Substantia nigra (tissue), 51 donors: ENCODE measurements at places on chromosomes 2 and 18.

GRCh38 chr2:11812466-11813248, 66.2 kb downstream of the LPIN1 start:
- DNase-seq: no peak

GRCh38 chr18:63439334-63439733, 17.1 kb upstream of the VPS4B start:
- peak; percentile 3 for DNase-seq

- no peak for DNase-seq
Observed at GRCh38 chr2:27771202-27771547, 344 bp upstream of the MRPL33 start.

- DNase-seq: no peak
Observed at GRCh38 chr2:143397884-143398614, 268.8 kb downstream of the ARHGAP15 start.

GRCh38 chr2:44826601-44827000, 114.9 kb upstream of the SIX3 start:
- no peak for DNase-seq

- no peak for DNase-seq
Observed at GRCh38 chr2:29241955-29242565, 126.8 kb downstream of the CLIP4 start.

GRCh38 chr2:98736464-98736889, 5.5 kb upstream of the MGAT4A start:
- no peak for DNase-seq

DNA sequence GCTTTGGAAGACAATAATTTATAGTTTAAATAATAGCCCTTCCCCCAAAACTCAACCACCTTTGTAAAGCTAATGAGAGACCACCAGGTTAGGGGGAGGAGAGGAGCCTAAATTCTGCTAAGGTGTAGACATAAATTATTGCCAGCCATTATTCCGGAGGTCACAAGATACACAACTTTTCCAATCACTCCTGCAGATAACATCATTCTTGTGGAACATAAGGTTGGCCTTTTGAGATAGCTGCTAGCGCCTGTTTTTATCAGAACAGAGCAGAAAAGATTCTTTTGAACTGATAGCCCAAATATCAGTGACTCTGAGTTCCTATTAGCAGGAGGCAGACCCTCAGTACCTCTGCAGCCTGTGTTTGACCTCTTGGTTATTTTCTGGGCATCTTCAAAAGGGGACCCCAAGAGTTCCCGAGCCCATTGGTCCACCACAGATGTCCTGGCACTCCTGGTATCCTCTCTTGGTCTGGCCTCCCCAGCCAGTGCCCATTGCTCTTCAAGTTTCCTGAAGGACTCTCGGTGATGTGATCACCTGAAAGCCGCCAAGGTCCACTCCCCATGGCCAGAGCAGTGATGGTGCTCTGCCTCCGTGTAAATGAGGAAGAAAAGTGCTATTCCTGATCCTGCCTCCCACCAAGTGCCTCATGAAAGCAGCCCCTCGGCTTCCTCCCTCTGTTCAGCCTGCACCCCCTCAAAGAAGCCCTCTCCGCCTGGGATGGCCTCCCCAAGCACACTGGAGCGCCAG, 38.5 kb upstream of the LAPTM4A start:
- DNase-seq: no peak

DNA sequence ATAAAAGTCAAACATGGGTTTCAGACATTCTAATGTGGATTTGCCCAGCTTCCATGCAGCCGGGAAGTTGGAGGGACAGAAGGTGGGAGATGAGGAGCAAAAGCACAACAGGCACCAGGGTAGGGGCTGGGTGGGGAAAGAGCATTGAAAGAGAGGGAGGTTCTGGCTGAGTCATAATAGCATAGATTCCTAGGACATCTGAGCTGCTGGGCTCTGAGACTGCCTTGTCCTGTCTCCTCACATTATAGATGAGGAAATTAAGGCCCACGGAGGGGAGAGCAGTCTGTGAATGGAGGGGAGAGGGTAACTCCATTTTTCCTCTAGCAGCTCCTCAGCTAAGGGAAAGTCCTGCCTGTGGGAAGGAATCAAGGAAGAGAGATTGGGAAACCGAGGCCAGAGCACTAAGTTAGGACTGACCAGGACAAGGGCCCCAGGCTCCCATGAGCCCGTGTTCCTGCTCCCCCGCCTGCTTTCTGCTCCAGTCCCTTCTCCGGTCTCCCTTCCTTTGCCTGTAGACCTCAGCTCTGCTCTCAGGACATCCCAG, 26.2 kb downstream of the SH2D6 start:
- no peak for DNase-seq

DNA sequence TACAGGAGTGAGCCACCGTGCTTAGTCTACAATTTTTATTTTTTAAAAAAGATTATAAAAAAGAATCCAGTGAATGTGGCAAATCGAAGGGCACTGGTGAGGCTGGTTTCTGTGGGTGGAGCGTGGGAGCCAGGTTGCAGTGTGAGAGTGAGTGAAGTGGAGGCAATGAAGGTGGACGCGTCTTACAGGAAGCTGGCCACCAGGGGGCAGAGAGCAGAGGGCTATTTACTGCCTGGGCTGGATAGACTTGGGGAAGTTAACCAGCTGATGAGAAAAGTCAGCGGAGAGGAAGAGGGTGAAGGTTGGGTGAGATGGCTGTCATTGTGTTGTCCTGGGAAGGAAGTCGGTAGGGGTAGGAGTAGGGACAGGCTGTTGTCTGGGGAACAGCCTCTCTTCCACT, 6.8 kb downstream of the SCTR start:
- DNase-seq: no peak

GRCh38 chr2:88626171-88627054, 851 bp downstream of the EIF2AK3 start:
- DNase-seq: no peak

- no peak for DNase-seq
Observed at GRCh38 chr2:121903037-121903689, 147.7 kb downstream of the TSN start.

DNA sequence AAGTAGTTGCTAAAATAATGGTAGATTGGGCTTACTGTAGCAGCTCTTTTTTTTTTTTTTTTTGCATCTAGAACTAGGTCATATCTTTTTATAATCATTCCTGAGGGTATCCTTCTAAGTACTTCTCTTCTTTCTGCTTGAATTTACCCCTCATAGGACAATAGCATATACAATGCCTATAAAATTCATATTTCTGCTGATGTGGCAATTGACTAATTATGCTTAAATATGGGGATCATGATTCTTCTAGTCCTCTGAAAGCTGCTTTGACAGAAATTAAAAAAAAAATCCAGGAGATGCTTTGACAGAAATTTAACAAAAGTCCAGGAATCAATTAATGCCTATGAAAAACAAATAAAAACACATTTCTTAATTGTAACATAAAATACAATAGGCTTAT, 358.4 kb downstream of the CCDC85A start:
- no peak for DNase-seq

GRCh38 chr2:11997142-11997541, 250.7 kb downstream of the LPIN1 start:
- DNase-seq: no peak

GRCh38 chr2:29129586-29130281, 14.5 kb downstream of the CLIP4 start:
- no peak for DNase-seq

DNA sequence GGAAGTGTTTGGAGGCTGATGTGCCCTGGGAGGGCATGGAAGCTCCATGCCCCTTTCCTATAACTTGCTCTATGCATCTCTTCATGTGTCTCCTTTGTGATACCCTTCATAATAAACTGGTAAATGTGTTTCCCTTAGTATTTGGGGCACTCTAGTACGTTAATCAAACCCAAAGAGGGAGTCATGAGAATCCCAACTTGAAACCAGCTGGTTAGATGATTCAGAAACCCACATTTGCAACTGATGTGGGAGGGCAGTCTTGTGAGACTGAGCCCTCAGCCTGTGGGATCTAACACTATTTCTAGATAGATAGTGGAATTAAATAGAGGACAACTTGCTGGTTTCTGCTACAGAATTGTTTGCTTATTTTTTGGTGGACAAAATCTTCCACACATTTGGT, 20.3 kb downstream of the ANKRD30B start:
- DNase-seq: no peak

- DNase-seq: no peak
Observed at GRCh38 chr2:60318544-60318943, 234.9 kb downstream of the BCL11A start.

GRCh38 chr18:54149078-54149697, 75.3 kb downstream of the MBD2 start:
- no peak for DNase-seq

DNA sequence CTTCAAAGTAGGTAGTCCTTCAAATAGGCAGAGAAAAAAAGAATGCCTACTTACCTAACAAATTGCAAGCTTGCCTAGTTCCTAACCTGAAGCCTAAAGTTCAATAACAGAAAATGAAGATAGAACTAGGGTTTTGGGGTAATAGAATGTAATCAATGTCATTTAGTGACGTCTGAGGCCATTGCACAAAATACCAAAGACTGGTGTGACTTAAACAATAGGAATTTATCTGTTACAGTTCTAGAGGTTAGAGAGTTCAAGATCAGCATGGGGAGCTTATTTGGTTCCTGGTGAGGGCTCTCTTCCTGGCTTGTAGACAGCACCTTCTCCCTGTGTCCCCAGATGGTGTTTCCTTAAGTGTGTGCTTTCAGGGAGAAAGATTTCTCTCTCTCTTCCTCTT, 4.7 kb upstream of the NPC1 start:
- no peak for DNase-seq

DNA sequence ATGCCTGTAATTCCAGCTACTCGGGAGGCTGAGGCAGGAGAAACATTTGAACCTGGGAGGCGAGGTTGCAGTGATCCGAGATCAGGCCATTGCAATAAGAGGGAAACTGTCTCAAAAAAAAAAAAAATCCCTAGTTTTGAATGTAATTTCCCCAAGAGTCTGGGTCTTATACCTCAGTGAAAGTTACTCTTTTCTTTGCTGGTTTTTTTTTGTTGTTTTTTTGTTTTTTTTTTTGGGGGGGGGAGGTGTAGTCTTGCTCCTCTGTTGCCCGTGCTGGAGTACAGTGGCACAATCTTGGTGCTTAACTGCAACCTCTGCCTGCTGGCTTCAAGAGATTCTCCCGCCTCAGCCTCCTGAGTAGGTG, 22.8 kb downstream of the EML4 start:
- DNase-seq: no peak

DNA sequence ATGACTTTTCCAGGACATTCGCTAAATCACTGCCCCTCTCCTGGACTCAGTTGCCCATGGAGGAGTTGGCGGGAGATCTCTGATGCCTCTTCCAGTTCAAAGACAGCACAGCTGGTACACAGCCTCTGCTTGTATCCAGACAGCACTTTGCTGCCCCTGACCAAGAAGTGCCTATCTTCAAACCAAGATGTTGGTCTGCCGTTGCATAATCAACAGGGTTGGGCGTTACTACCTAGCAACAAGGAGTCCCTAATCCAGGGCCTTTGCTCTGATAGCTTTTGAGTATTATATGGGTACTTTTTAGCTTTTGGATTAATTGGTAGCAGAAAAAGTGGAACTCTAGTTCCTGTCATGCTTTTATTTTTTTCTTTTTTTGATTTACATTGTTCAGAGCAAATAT, 166.6 kb downstream of the FAM210A start:
- no peak for DNase-seq

GRCh38 chr2:154452906-154453493, 245.5 kb upstream of the KCNJ3 start:
- no peak for DNase-seq

GRCh38 chr2:234211797-234212196, 161.3 kb downstream of the SPP2 start:
- DNase-seq: no peak

DNA sequence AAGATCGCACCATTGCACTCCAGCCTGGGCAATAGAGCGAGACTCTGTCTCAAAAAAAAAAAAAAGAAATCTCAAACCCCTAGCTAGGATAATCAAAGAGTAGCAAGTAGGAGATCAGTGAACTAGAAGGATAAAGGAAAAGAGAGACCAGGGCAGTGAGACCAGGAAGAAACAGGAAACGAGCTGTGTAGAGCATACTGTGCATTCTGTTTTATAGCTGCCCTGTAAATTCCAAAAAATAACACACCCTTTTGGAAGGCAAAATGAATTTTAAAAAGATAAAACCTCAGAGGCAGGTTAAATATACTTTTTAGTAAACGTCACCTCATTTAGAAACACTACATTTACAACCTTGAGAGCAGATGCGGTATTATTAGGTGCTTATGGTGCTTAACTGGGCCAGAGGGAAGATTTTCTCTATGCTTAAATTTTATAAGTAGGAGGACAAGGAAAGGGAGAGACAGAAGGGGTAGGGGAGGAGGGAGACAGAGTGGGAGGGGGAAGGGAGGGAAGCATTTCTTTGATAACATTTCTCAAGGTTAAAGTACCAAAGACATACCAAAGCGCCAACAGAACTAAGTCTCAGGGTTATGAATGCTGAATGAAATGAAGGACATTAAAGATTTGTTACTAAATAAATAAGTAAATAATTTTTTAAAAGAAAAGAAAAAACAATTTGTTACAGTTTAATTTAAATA, 30.1 kb downstream of the FEZ2 start:
- no peak for DNase-seq

GRCh38 chr2:166627893-166628292, 133.8 kb upstream of the SCN7A start:
- DNase-seq: no peak

- DNase-seq: no peak
Observed at GRCh38 chr2:156333274-156333950, 891 bp upstream of the NR4A2 start.

GRCh38 chr2:235734168-235734567, 240.3 kb downstream of the AGAP1 start:
- DNase-seq: no peak

DNA sequence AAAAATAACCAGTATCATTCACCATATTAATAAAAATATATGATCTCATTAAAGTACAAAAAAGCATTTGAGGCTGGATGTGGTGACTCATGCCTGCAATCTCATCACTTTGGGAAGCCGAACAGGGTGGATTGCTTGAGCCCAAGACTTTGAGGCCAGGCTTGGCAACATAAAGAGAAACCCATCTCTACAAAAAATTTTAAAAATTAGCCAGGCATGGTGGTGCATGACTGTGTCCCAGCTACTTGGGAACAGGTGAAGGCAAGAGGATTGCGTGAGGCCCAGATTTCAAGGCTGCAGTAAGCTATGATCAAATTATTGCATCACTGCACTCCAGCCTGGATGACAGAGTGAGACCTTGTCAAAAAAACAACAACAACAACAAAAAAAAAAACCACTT, 75.9 kb downstream of the RAD51AP2 start:
- DNase-seq: no peak

DNA sequence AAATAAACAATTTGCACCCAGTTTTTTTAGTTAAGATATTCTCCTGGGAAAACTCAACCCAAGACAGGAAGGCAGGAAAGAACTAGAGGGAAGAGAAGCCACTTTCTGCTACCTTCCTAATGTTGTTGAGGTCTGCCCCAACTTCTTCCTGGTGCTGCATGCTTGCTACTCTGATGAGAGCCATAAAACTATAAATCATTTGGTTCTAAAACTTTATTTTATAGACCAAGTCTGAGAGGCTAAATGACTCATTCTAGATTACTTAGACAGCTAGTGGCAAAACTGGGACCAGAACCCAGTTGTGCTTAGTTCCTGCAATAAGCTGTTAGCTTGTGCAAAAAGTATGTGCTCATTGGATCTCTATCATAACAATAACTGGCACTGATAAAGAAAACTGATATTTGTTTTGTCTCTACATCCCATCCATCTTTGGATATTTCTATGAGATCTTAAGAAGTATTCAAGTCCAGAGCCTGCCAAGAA, 344.9 kb upstream of the SLC14A2 start:
- no peak for DNase-seq

GRCh38 chr2:173286153-173286809, 68.4 kb upstream of the CDCA7 start:
- DNase-seq: no peak

GRCh38 chr2:99926986-99927385, 215.4 kb downstream of the AFF3 start:
- DNase-seq: no peak

- no peak for DNase-seq
Observed at GRCh38 chr18:50726960-50727589, 92.7 kb downstream of the MRO start.
